Neural crest cell (in vitro differentiated cells): ENCODE measurements at places on chromosomes 7 and 10. TPM values are rescaled to one million over a fixed set of nuclear protein-coding genes. Genes with fewer than 3 reads are reported as not detected.

- no peak for DNase-seq
- H3K27me3 ChIP-seq: peaks cover 3% of the 10 kb centered on the region
- no peak overlapping the region for H3K4me3 ChIP-seq
- no peak overlapping the region for H3K27ac ChIP-seq
- H3K4me1 ChIP-seq: peaks cover 49% of the 10 kb centered on the region
- peaks cover 3% of the 10 kb centered on the region for H3K36me3 ChIP-seq
These were observed 158.8 kb upstream of the LYZL2 start for GRCh38 chr10:30788307-30788706.

KCNH2 gene
- total RNA-seq: 10.7 and 12.4 TPM in 2 replicates

DNA sequence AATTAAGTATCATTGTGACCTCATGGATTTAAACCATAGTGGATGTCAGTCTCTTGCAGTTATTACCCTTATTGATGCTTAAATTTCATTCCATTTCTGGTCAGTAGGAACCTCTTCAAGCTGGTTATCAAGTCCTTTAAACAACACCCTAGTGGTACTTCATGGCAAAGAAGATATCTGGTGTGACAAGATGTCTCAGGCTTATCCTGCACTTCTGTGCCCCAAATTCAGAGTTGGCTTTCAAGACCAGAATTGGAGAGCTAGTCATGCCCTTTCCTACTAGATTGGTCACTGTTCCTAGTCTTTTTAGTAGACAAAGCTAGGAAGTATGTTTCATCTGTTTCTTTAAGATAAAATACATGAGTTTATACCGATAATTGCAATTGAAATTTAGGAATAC, 54.9 kb downstream of the KMT2E start:
- no peaks in the 10 kb centered on the region for H3K27me3 ChIP-seq
- no peaks in the 10 kb centered on the region for H3K4me1 ChIP-seq
- DNase-seq: no peak
- H3K27ac ChIP-seq: no peak overlapping the region
- peaks cover 4% of the 10 kb centered on the region for H3K36me3 ChIP-seq
- H3K4me3 ChIP-seq: no peak overlapping the region

MRLN gene
- not detected in 2 replicates for total RNA-seq

GRCh38 chr10:14564268-14564744, 210.4 kb downstream of the FAM107B start:
- no peaks in the 10 kb centered on the region for H3K27me3 ChIP-seq
- no peak overlapping the region for H3K4me3 ChIP-seq
- H3K27ac ChIP-seq: no peak overlapping the region
- no peak for DNase-seq

DNA sequence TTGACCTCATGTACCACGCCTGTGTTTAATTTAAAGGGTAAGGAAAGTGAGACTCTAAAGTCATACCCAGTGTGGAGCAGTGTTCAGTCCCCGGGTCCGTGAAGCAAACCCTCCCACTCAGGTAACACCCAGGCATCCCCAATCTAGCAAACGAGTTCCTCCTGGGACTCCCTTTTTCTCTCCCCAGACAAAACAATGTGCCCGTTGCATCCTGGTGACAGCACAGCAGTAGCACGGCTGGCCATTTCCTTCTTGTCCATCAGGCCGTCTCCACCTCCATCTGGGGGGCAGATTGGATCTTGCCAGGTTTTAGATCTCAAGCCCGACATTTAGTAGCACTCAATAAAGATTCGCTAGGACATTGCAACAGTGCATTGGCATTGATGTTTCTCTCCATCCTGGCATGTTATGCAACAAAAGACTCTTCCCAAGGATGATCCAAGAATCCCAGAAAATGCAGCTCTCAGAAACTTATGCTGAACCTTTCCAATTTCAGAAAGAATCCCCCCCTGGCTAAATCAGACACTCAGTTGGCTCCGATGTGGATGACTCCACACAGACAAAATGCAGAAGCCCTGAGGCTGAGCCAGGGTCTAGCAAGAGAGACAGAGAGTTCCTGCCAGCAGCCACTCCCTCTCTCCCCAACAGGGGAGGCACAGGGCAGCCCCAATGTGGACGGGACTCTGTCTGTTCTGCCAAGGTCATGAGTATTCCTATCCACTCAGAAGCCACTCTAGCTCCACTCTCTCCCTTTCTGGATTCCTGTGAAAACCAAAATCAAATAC, 274.5 kb upstream of the MGMT start:
- H3K36me3 ChIP-seq: no peaks in the 10 kb centered on the region
- no peaks in the 10 kb centered on the region for H3K4me1 ChIP-seq
- DNase-seq: no peak
- H3K4me3 ChIP-seq: no peak overlapping the region
- H3K27me3 ChIP-seq: peaks cover 18% of the 10 kb centered on the region

DNA sequence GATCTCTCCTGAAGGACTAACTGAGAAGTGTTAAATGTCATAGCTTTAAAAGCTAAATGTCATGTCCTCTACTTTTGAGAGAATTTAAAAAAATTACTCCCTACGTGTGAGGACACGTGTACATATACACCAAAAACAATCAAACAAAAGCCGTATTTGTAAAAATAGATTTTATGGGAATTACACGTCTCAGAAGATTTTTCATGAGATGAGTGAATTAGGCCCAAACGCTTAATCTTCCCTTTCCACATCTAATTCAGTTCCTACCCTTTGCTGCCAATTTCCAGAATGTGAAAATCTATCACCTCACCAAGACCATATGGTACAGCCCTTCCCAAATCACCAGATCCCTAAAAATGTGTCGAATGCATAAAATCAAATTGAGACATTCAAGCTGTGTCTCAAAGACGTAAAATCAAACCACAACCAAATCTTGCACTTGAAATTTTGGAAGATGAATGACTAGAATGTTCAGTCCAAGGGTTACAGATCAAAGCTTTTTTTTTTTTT, 1.0 kb upstream of the CTTNBP2 start:
- peaks cover 22% of the 10 kb centered on the region for H3K27me3 ChIP-seq
- H3K4me3 ChIP-seq: peak overlapping the region; percentile 87
- DNase-seq: no peak
- no peaks in the 10 kb centered on the region for H3K36me3 ChIP-seq
- H3K27ac ChIP-seq: no peak overlapping the region

DNA sequence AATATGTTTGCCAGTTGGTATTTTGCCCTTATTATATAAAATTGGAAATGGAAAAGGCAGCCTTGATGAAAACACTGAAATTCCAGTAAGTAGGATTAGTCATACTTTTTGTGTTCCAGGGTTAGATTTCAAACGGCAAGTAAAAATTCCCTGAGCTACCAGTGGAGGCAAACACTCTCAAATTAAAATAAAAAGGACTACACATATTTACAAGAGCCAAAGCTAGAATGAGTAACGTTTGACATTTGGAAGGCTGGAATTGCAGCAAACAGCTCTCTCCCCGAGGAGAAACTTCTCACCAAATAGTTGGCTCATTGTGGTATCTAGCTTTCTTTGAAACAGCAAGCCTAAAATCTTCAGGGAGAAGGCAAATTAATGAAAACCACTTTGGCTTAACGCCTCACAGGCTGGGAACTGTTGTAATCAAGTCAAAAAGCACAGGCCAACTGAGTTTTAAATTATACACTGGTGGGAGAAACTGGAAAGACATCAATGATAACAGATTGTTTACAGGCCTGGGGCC, 288.4 kb downstream of the SNX13 start:
- peaks cover 12% of the 10 kb centered on the region for H3K4me1 ChIP-seq
- DNase-seq: no peak
- no peaks in the 10 kb centered on the region for H3K36me3 ChIP-seq
- H3K27ac ChIP-seq: no peak overlapping the region
- no peak overlapping the region for H3K4me3 ChIP-seq

DNA sequence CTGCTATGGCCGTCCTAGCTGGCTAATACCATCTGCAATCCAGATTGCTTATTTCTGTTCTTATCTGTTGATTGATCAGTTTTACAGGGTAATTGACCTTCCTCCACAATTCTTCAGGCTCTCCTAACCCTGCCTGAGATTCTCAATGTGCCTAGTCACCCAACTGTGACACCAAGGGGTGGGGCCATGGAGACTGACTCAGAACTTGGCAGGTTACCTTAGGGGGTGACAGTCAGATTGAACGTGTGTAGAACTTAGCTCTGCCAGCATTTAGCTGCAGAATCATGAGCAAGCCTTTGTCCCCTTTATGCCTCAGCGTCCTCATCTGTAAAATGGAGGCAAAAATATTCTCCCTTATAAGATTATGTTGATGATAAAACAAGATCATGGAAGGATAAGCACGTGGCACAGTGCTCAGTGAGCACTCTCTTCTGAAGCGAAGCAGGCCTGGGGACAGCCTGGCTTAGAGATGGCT, 19.1 kb upstream of the LEP start:
- no peaks in the 10 kb centered on the region for H3K4me1 ChIP-seq
- no peak overlapping the region for H3K4me3 ChIP-seq
- peaks cover 55% of the 10 kb centered on the region for H3K27me3 ChIP-seq
- no peak overlapping the region for H3K27ac ChIP-seq
- no peaks in the 10 kb centered on the region for H3K36me3 ChIP-seq

- H3K4me3 ChIP-seq: peak overlapping the region; percentile 68
- peaks cover 94% of the 10 kb centered on the region for H3K27me3 ChIP-seq
- H3K36me3 ChIP-seq: peaks cover 3% of the 10 kb centered on the region
- no peak overlapping the region for H3K27ac ChIP-seq
These were observed 3.1 kb upstream of the HOXA4 start for GRCh38 chr7:27133409-27134231.

DNA sequence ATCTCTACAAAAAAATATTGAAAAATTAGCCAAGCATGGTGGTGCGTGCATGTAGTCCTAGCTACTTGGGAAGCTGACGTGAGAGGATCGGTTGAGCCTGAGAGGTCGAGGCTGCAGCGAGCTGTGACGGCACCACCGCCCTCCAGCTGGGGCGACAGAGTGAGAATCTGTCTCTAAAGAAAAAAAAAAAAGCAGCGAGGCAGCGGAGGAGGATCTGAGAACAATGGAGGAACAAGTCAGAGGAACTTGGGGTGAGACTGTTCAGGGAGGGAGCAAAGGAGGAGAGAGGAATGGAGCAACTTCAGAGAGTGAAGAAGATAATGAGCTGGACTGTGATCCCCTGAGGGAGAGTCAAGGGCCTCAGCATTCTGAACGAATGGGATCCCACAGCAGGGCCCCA, 85.4 kb downstream of the MKX start:
- H3K27ac ChIP-seq: no peak overlapping the region
- DNase-seq: no peak
- H3K4me3 ChIP-seq: no peak overlapping the region

DNA sequence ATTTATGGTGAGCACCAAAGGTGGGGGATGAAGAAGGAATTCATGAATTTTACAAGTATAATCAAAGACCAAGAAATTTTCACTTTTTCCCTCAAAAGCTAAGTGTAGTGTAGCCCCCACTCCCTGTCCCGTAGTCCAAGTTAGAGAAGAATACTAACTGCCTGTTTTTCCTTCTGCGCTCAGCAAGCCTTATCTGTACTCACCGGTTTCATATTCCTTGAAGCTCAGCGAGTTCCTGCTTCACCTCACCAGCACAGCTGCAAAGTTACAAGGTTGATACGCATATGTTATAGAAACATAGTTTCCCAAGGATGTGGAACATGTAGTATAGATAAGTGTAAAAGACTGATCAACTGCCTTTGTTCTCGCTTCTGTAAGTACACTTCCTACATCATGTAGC, 16.0 kb upstream of the ZNF33B start:
- H3K27me3 ChIP-seq: peaks cover 10% of the 10 kb centered on the region
- no peak for DNase-seq
- peaks cover 2% of the 10 kb centered on the region for H3K36me3 ChIP-seq

- H3K4me3 ChIP-seq: peak overlapping the region; percentile 38
- no peak overlapping the region for H3K27ac ChIP-seq
- peaks cover 17% of the 10 kb centered on the region for H3K4me1 ChIP-seq
- no peak for DNase-seq
- no peaks in the 10 kb centered on the region for H3K27me3 ChIP-seq
These were observed 3.2 kb downstream of the FIS1 start for GRCh38 chr7:101241443-101242349.

DNA sequence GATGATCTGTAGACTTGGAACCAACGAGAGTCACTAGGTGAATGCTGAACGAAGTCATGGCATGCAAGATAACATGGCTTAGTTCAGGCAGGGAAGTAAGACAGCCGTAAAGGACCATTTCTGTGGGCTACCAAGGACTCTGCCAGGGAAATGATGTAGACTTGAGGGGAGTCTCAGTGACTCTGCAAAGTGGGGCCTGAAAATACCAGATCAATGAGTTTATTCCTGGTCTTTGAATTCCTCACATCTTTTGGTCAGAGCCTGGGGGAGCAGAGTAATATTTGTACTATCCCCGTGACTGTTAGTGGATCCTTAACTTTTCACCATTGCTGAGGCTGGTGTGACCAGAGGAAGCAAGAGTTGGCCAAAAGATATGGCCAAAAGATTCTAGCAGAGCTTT, 60.7 kb upstream of the INHBA start:
- no peak for DNase-seq
- no peaks in the 10 kb centered on the region for H3K36me3 ChIP-seq
- H3K4me1 ChIP-seq: no peaks in the 10 kb centered on the region
- H3K27me3 ChIP-seq: peaks cover under 1% of the 10 kb centered on the region
- H3K27ac ChIP-seq: no peak overlapping the region

DNA sequence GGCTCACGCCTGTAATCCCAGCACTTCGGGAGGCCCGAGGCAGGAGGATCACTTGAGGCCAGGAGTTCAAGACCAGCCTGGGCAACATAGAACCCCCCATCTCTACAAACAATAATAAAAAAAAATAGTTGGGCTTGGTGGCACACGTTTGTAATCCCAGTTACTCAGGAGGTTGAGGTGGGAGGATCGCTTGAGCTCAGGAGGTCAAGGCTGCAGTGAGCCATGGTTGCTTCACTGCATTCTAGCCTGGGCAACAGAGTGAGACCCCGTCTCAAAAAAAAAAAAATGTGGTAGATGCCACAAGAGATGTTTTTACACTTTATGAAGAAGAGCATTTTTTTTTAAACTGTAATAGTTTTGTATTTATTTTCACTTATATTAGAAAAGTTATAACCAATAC, 12.8 kb downstream of the NYAP1 start:
- no peak overlapping the region for H3K27ac ChIP-seq
- no peaks in the 10 kb centered on the region for H3K36me3 ChIP-seq
- H3K4me3 ChIP-seq: no peak overlapping the region

- H3K36me3 ChIP-seq: no peaks in the 10 kb centered on the region
- DNase-seq: peak; percentile 60
- H3K27ac ChIP-seq: no peak overlapping the region
- no peaks in the 10 kb centered on the region for H3K27me3 ChIP-seq
- no peak overlapping the region for H3K4me3 ChIP-seq
- no peaks in the 10 kb centered on the region for H3K4me1 ChIP-seq
These were observed 236.3 kb upstream of the ANKRD30A start for GRCh38 chr10:36888925-36889573.

COL13A1 gene
- total RNA-seq: 8.1 and 9.5 TPM in 2 replicates
